CD4-positive, alpha-beta T cell treated with Interleukin-2 at 100 ng/mL for 4 hours (primary cell): ENCODE measurements at places on chromosomes 13 and 19.

- no peak for DNase-seq
These were observed 714 bp downstream of the CCDC106 start for GRCh38 chr19:55648585-55649267.

DNA sequence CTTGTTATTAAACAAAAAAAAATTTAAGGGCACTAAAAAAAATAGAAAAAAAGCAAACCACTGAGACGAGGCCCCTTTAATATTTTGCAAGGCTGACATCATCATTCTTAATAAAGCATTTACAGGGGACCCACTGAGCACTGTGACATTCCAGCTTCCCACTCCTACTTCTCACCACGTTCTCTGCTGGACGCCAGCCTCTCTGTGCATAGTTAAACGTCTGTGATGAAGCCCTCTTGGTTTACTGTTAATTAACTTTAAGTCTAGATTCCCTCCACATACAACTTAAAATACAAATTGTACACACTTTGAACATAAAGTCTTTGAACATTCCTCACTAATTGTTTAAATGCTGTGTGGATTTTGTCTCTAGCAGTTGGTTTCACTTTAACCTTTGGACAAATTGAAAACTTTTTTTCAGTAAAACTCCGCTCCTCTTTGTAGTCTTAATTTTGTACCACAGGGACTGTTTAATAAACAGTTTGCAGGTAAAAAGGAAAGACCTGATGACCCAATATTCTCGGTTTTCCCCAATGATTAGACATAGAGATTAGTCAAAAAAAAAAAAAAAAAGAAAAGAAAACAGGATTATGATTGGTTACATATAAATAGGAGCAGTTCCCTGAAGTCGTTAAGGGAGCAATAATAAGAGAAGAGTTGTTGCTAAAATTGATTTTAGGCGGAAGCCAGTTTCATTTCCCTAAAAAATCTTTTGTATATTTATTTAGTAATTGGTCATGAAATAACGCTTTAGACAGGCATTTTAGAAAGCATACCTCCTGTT is 219.8 kb downstream of the MZT1 start:
- no peak for DNase-seq

- DNase-seq = no peak
These were observed 5.7 kb downstream of the ACTN4 start for GRCh38 chr19:38653028-38653571.

DNA sequence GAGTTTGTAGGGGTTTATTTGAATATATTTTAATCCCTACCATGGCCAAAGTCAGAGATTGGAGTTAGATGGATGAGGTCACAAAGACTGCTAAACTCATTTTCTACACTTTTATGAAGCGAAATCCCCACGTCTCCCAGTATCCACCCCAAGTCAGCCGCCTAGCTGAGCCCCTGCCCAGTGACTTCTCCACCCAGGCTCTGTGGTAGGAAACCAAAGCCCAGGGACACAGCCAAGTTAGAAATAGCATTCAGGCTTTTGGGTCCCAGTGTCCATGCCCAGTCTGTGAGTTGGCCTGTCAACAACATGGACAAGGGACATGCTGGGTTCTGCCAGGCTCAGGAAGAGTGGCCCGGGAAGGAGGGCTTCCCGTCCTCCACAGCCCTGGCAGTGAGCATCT is 474.0 kb downstream of the FOXO1 start:
- no peak for DNase-seq

DNA sequence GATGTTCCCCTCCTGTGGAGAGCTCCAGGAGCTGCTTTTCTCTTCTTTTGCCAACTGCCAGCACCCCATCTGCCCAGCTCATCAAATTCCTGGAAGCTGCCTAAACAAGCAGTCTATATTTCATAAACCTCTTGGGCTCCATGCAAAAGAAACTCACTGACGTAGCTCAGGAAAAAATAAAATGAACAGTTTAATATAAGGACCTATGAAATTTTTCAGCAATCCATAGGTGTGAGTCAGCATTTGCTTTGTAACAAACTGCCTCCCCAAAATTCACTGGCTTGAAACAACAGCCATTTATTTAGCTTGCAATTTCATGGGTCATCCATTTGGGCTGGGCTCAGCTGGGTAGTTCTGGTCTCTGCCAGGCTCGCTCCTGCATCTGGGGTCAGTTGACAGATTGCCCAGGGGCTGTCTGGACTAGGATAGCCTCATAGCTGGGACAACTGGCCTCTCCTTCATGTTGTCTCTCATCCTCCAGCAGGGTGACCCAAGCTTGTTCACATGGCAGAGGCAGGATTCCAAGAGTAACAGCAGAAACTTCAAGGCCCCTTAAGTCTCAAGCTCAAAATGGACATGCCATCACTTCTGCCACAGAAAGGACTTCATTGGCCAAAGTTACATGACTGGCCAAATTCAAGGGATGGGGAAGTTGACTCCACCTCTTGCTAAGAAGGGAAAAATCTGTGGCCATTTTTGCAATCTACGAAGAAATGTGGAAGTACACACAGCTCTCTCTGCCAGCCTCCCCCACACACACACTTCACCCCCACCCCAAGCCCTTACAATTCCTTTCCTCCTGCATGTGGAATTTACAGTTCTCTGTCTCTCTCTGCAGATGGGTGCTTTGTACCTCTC is 7.9 kb upstream of the PVR start:
- no peak for DNase-seq

DNA sequence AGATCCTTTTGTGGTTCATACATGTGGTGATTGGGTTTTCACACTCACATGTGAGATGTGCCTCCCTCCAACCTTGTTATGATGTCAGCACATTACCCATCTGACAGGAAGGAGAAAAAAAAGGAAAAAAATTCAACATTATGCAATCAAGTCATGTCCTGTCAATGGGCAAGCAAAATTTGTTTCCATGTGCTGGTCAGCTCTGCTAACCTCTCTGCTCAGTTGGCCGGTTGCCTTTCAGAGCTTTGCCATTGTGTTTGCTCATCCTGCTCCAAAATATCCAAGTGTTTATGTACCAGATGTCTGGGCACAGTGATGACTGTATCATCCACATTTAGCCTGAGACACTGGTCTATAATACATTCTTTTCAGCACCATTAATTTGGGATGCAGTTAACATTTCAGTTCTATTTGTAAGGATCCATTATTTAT is 27.0 kb upstream of the METTL21C start:
- no peak for DNase-seq

- no peak for DNase-seq
These were observed 33.2 kb downstream of the CCL25 start for GRCh38 chr19:8085598-8086408.

GRCh38 chr13:53007872-53008271 is 20.7 kb upstream of the OLFM4 start:
- no peak for DNase-seq

- no peak for DNase-seq
These were observed 10.3 kb downstream of the ELAVL1 start for GRCh38 chr19:7994928-7995809.

GRCh38 chr13:114099191-114099590 is 33.2 kb downstream of the RASA3 start:
- DNase-seq = no peak

- no peak for DNase-seq
These were observed 6.9 kb upstream of the AP1M2 start for GRCh38 chr19:10593820-10594637.

GRCh38 chr13:30868799-30869470 is 37.1 kb upstream of the MEDAG start:
- DNase-seq = no peak

DNA sequence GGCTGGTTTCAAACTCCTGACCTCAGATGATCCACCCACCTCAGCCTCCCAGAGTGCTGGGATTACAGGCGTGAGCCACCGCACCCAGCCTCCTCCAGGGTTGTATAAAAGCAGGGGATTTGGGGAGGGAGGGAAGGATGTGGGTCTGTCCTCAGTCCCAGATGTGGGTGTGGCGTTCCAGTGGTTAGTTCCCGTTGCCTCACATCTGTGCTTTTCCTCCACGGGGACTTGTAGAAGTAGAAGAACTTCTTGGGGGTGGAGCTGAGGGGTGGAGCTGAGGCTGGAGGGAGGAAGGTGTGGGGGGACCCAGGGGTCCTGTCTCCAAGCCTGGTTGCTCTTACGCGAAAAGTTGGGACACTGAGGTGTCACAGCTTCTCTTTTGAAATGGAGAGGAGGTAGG is 514 bp upstream of the MCEMP1 start:
- no peak for DNase-seq

- DNase-seq = no peak
These were observed 31.9 kb downstream of the PTPRS start for GRCh38 chr19:5308451-5309437.
